M059J (cell line): ENCODE measurements at places on chromosomes 1 and 21. TPM values are rescaled to one million over a fixed set of nuclear protein-coding genes. Genes with fewer than 3 reads are reported as not detected.

The LRRC71 gene
- not detected in 2 replicates for total RNA-seq

The LRRN2 gene
- total RNA-seq: 0.02 TPM in 1 of 2 replicates, not detected in the other

The BSND gene
- total RNA-seq: not detected in 2 replicates

The HRNR gene
- not detected in 2 replicates for total RNA-seq

The EPHX1 gene
- total RNA-seq: 55.3 and 55.8 TPM in 2 replicates

The ATP6V0B gene
- 242 and 249 TPM in 2 replicates for total RNA-seq

The RALGPS2 gene
- 10.8 and 11.7 TPM in 2 replicates for total RNA-seq

- DNase-seq: peak; percentile 24
Measured at GRCh38 chr21:32578107-32578691, 7.1 kb downstream of the TCP10L start.

DNA sequence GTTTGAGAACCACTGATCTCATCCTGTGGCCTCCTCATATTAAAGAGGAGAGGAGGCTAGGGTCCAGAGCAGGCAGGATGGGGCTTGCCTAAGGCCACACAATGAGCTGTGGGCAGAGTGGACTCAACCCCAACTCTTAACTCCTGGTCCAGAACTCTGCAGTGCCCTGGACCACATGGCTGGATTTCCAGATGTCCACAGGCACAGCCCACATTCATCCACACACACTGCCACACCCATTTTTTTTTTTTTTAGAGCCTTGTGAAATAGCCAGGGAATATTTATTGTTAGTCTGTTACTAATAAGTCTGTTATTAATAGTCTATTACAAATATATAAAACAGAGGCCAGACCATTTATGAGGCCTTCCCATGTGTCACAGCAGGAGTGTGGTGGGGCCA is 192.2 kb downstream of the TRABD2B start:
- no peak for DNase-seq

GRCh38 chr21:15496911-15497310 is 232.9 kb upstream of the USP25 start:
- no peak for DNase-seq

- peak; percentile 3 for DNase-seq
Measured at GRCh38 chr21:15514073-15514946, 215.5 kb upstream of the USP25 start.

DNA sequence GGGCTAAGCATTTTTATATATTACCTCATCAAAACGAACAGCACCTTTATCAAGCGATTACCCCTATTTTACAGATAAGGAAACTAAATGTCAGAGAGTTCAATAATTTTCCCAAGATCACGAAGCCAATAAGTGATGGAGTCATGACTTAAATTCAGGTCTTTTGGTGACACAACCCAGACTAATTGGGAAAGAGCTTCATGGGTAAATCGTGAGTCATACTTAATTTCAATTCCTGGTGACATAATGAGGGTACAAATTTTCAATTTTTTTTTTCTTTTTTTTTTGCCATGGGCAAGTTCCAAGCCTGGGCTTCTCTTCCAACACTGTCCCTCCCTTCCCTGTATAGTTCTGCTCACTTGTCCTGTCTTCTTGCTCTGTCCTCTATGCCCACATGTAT is 30.1 kb upstream of the IL10 start:
- peak; percentile 42 for DNase-seq

GRCh38 chr1:213003256-213003655 is 12.4 kb downstream of the ANGEL2 start:
- no peak for DNase-seq

DNA sequence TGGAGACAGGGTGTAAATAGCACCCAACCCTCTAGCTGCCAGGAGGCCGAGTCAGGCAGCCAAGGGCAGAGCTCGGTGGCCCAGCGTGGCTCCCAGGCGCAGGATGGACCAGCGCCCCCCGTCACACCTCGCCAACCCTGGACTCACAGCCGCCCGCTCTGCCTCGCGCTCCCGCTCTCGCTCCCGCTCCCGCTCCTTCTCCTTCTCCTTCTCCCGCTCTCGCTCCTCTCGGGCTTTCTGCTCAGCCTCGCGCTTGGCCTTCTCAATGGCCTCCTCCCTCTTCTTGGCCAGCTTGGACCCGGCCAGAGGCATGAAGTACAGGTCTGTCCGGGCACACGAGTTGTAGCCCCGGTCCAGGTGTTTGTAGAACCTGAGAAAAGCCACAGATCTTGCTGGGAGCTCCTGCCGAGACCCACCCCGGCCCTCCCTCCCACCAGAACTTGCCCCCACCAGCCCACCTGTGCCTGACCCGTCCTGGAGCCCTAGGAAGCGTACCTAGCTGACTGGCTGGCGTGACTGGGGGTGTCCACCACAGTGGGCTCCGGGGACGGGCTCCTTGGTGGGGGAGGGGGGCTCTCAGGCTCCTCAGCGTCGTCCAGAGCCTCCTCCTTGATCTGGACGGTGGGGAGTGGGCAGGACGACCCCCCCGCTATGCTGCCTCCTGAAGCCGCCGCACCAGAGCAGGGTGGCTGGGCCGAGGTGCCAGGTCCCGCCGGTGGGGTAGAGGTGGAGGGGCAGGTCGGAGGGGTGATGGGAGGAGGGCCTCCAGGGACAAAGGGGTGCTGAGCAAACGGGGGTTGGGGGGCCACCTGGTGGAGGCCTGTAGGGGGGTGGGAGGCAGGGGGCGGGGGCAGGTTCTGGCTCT is 41.9 kb downstream of the SLC45A1 start:
- no peak for DNase-seq

GRCh38 chr21:14523234-14523633 is 22.9 kb downstream of the SAMSN1 start:
- peak; percentile 7 for DNase-seq

DNA sequence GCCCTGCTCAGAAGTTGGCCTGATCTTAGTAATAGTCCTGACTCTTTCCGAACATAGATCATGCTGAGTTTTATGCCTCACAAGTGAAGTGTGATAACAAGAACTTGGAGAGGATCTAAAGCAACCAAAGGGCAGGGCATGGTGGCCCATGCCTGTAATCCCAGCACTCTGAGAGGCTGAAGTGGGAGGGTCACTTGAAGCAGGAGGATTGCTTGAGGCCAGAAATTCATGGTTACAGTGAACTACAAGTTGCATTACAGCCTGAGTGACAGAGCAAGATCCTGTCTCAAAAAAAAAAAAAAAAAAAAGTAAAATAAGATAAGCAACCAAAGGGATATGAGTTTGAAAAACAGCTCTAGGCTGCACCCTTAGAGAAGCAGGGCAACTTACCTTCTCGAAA is 18.5 kb upstream of the BCL9 start:
- no peak for DNase-seq

GRCh38 chr1:155072531-155073289 is 5.9 kb upstream of the EFNA3 start:
- DNase-seq: no peak

DNA sequence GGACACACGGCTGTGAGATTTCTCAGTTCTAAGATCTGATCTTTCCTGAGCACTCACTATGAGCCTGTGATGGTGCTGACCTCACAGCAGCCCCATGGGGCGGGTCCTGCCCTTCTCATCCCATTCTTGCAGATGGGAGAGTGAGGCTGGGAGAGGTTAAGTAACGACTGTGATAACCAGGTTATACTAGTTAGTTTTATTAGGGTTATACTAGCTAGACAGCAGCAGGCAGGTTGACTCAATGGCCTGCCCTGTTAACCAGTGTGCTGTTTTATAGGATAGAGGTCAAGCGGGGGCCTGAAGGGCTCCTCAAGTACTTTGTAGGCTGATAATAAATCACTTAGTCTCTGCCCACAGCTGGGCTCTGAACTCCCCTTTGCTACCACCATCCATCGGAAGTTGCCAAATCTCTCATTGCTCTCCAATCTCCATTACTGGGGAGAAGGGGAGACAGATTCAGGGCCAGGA is 4.8 kb downstream of the CNTN2 start:
- DNase-seq: no peak
